ENCODE measurements at places on chromosomes 1 and 21. TPM values are rescaled to one million over a fixed set of nuclear protein-coding genes. Genes with fewer than 3 reads are reported as not detected.

DNA sequence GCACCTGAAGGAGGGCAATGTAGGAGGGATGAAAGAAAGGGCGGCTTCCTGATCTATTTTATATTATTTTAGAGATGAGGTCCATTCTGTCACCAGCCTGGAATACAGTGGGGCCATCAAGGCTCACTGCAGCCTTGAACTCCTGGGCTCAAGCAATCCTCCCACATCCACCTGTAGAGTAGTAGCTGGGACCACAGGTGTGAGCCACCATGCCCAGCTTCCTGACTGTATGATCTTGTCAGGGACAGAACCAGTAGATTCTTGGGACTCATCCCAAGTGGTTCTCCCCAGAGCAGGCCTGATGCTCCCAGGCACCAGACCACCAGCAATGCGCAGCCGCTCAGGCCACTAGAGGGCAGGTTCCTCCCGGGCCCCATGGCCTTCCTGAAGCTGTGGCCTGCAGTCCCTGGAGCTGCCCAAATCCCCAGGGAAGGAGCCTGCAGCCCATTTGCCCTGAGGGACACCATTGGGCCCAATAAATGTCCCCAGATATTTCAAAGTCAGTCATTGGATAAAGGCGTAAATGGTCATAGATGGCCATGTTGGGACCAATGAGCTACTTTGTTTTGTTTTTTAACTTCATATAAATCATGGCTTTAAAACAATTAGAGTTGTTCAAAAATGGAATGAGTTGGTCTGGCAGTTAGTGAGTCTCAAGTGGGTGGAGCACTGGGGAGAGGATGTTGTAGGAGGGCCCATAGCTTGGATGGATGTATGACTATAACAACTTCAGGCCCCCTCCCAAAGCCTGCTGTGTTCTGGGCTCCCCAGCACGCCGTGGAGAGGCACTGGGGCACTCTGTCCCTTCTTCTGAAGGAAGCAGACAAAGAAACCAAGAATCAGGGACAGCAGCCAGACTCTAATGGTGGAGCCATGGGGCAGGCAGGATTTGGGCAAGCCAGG, 44.7 kb upstream of the GOLT1A start:
- peak; percentile 29 for DNase-seq

GNG12 gene
- total RNA-seq: not detected

RGS13 gene
- 0.59 TPM for total RNA-seq

KPRP gene
- total RNA-seq: not detected

GRCh38 chr1:100100202-100100601, 32.5 kb downstream of the SASS6 start:
- DNase-seq: no peak

HPCA gene
- not detected for total RNA-seq

DNA sequence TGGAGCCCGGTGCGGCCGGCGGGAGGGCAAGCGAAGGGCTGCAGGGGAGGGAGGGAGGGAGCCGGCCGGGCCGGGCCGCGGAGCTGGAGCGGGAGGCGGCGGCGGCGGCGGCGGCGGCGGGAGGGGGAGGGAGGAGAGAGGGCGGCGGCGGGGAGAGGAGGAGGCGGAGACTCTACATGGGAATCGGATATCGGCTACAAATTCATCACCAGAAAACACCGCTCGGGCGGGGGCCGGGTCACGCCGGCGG, at the start of gene AKT3:
TSS of gene AKT3 (minus strand) at position 42 of the 250 bp plus-strand sequence. CDS start 7,073 bp downstream, outside the sequence.
- no peak for DNase-seq

LEPROT gene
- total RNA-seq: 26.5 TPM

GRCh38 chr1:156420205-156421061, 51.4 kb downstream of the RHBG start:
- DNase-seq: peak; percentile 72
